ENCODE measurements at places on chromosomes 1 and 21. TPM values are rescaled to one million over a fixed set of nuclear protein-coding genes. Genes with fewer than 3 reads are reported as not detected.

HAO2 gene
- not detected for total RNA-seq

TRIM63 gene
- total RNA-seq: not detected

GNG12 gene
- total RNA-seq: 149 TPM

RXFP4 gene
- 0.30 TPM for total RNA-seq

CSMD2 gene
- total RNA-seq: 10.9 TPM

OR2L2 gene
- total RNA-seq: not detected

RGS7 gene
- total RNA-seq: not detected

LCE1A gene
- total RNA-seq: not detected

DMRTA2 gene
- 0.05 TPM for total RNA-seq

KIF14 gene
- 8.8 TPM for total RNA-seq
